Activated CD4-positive, alpha-beta T cell treated with anti-CD3 and anti-CD28 coated beads, Interleukin-2, amount 50 U/mL, for 1 hour (primary cell): ENCODE measurements at places on chromosomes 3 and 15.

DNA sequence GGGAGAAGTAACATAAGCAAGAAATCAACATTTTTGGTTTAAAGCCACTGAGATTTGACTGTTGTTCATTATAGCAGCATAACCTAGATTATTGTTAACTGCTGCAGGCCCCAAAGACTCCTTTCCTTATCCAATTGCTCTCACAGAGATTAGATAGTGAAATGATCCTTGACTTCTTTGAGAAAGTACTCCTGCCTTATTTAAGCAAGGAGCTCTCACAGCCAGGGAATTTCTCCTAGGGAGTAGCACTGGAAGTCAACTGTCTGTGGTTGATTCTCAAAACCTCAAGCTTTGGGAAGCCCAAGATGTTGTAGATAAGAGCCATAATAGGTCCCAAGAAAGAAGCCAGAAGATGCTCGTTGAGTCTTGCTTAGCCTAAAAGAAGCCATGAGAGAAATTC, 151.8 kb upstream of the TSC22D2 start:
- no peak for DNase-seq

DNA sequence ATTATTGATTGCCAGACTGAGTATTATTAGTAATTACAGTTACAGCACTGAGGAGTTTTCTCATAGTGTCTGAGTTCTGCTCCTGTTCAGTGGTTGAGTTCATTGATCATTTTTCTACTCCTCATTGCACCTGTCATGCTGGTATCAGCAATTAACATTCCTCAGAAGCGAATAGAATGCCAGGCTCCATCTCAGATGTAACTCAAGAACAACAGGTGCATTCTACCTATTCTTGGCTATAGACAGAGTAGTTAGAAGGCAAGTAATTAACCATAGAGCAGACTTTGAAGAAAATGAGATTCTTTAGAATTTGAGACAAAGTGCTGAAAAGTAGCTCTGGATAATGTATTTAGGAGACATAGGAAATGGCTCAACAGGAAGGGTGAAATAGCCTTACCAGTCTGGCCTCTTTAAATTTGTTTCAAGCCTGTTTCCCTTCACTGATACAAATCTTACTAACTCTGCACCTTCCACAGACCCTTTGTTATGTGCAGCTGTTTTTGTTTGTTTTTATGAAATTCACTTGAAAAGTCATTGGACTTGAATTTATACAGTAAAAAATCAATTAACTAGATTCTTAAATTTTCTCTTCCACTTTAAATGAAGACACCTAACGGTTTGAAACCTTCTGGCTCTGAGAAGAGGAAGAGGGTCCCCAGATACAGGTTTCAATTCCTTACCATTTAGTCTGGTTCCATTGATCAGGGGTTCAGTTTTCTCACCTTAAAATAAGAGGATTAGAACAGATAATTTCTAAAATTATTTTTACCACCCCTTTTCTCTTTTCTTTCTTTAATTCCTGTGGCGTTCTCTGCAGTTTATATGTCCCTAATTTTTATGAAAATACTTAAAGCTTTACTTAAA, 109.6 kb downstream of the FNDC3B start:
- DNase-seq: no peak

DNA sequence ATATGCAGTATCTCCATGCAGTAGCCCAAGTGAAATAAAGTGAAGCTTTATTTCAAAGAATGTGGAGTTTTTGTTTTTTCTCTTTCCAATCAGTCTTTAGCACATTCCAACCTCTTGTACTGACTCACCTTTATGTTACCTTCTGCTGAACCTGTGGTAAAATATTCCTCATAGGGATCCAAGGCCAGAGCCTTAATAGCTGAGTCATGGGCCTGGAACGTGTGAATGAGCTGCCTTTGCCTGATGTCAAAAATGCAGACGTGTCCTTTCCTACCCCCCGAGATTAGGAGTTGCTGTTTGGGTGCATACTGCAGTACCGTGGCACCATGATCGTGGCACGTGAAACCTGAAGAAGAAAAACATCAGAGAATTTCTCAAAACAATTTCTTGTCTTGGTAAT, 108.5 kb downstream of the GLDN start:
- no peak for DNase-seq

DNA sequence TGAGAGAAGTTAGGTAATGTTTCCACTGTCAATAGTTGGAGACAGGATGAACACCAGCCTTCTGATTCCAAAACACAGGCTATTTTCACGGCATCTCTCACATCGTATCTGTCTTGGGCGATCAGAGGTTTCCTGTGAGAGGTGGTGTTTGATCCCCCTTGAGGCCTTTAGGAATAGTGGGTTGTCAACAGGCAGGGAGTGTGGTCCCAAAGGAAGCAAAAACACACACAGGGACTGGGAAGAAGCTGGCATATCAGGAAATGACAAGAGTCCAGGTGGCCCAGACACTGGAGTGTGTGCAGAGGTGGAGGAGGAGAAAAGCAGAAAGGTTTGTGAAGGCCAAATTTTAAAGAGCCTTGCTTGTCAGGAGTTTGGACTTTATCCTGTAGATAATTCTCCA, 6.6 kb upstream of the MAGEF1 start:
- no peak for DNase-seq

DNA sequence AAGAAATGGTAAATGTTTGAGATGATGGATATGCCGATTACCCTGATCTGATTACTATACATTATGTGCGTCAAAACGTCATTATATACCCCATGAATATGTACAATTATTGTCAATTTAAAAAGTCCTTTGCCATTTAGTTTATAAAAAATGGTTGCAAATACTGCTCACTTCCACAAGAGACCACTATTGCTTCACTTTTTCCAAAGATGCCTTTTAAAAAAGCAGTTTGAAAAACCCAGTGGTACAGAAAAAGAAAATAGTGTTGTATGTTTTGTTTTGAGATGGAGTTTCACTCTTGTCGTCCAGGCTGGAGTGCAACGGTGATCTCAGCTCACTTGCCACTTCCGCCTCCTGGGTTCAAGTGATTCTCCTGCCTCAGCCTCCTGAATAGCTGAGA, 39.3 kb downstream of the EDEM1 start:
- no peak for DNase-seq

GRCh38 chr15:80596521-80596976, 98.6 kb upstream of the ABHD17C start:
- DNase-seq: no peak

GRCh38 chr3:30315447-30315846, 291.0 kb upstream of the TGFBR2 start:
- no peak for DNase-seq

GRCh38 chr3:186417791-186418190, 55.8 kb upstream of the DGKG start:
- DNase-seq: no peak

- no peak for DNase-seq
Measured at GRCh38 chr15:72086920-72087648, 30.9 kb downstream of the MYO9A start.

DNA sequence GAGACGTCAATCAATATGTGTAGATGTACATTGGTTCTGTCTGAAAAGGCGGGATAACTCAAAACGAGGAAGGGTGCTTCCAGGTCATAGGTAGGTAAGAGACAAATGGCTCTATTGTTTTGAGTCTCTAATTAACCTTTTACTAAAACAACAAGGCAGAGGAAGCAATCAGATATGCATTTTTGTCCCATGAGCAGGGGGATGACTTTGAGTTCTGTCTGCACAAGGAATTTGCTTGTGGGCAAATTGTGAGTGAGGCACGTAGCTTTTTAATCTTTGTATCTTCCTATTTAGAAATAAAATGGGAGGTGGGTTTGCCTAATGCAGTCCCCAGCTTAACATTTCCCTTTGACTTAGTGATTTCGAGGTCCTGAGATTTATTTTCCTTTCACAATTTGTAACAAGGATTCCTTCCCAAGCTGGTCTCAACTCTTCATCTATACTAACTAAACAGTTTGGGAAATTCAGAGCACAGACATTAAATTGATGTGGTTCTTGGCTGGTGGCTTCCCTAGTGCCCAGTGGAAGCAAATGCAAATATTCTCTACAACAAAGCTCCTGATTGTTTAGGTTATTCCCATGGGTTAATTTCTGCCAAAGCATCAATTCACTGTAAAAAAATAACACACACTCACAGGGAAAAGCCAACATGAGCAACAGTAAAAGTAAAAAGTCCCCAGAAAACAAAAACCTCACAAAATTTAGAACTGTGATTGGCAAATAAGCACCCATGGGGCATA, 738.8 kb upstream of the SGO1 start:
- no peak for DNase-seq

- no peak for DNase-seq
Measured at GRCh38 chr3:74443102-74443501, 171.4 kb downstream of the CNTN3 start.

DNA sequence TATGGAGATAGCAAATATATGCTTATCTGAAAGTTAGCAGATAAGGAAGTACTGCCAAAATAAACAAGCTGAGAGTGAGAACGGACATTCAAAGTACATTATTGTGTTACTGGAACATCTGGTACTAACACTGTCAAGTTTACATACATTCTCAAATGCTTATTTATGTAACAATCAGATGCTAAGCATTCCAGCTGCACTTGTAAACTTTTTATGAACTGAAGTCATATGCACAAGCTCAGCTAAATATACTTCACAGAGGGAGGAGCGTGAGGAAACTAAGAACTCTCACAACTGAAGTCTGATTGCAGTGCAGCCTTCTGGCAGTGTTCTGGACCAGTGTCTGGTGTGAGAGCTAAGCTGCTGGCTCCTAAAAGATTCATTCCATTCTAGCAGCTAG, 223.7 kb upstream of the NANOGP8 start:
- DNase-seq: no peak

- DNase-seq: peak; percentile 60
Measured at GRCh38 chr15:89129123-89129815, 41.0 kb downstream of the ABHD2 start.

- DNase-seq: no peak
Measured at GRCh38 chr3:99483841-99484240, 154.6 kb upstream of the COL8A1 start.

- no peak for DNase-seq
Measured at GRCh38 chr3:66996696-66997095, 1.4 kb upstream of the KBTBD8 start.

DNA sequence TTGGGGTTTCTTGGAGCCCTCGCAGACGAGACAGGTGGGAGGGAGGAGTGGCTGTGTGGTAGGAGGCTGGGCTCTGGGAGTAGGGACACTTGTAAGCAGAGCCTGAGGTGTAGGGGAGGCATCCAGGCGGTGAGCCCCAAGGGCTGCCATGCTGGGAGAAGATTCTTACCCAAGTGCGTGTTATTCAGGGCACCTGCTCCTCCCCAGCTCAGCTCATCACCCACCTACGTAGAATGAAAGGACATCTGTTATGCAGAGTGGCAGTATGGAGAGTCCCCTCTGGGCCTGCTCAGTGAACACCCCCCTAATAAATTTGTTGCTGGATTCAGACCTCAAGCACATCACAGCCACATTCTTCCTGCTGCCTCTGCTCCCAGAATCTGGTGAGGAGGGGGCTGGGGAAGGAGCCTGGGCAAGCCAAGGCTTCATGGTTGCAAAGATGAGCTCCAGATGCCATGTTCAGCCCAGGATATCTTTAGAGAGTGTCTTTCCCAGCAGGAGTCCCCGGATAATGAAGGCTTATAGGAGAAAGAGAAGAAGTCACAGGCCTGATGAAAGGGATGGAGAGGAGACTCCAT, 261.8 kb downstream of the EPHB1 start:
- no peak for DNase-seq

DNA sequence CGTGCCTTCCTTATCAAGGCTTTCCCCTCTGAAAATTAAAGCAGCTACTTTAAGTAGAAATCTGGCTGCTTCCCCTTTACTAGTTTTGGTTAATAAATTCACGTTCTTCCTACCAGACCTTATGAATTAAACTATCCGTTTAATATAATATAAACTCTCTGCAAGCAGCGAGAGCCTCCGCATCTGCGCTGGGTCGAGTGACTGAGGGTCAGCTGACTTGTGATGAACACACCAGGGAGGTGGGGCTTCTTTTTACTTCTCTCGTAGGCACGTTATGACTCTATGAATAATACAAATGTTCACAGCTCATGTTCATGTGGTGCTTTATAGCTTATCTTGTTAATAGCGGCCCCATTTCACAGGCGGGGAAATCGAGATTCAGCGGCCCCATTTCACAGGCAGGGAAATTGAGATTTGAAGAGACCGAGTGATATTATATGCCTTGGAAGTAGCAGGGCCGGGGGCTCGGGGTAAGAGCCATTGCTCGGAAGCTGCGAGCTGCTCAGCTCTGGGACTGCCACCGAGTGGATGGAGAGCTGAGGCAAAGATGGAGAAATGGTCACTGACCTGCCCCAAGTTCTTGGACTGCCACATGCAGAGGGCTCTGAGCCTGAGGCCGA, 8.3 kb downstream of the MUC4 start:
- no peak for DNase-seq

- DNase-seq: no peak
Measured at GRCh38 chr3:67901681-67902080, 247.3 kb upstream of the SUCLG2 start.

DNA sequence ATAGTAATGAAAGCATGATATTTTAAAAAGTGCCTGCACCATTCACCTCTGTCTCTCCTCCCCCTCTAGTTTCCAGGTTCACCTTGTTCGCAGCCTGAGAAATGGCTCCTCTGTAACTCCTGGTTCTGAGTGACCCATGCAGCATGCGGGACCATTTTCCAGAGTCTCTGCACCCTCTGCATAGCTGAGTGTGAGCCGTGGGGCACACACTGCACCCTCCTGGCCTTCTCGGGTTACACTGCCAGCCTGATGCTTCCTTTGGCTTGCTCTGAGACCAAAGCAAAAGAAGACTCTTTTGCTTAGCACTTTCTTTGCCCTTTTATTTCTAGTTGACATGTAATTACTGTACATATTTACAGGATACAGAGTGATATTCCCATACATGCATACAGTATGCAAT, 287.3 kb downstream of the GABRG3 start:
- no peak for DNase-seq

DNA sequence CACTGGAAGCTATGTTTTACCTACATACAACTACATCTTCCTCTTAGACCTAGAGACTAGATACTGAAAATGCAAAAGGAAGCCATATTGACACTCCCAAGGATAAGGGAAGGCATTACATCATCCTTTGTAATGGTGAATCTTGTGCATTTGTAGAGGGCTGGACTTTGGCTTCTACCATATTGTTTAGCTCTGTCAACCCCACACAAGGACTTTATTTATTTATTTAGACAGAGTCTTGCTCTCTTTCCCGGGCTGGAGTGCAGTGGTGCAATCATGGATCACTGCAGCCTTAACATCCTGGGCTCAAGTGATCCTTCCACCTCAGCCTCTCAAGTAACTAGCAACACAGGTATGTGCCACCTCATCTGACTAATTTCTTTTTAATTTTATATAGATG, 331.5 kb upstream of the TPRG1 start:
- no peak for DNase-seq

- no peak for DNase-seq
Measured at GRCh38 chr15:64720188-64720587, 55.2 kb downstream of the RBPMS2 start.

- DNase-seq: no peak
Measured at GRCh38 chr3:120780977-120781376, 38.4 kb downstream of the GTF2E1 start.

GRCh38 chr15:74454764-74455500, 6.0 kb downstream of the UBL7 start:
- no peak for DNase-seq

GRCh38 chr3:31772758-31773473, 208.1 kb downstream of the OSBPL10 start:
- no peak for DNase-seq

GRCh38 chr3:176632925-176633324, 564.4 kb downstream of the TBL1XR1 start:
- DNase-seq: no peak

- no peak for DNase-seq
Measured at GRCh38 chr15:48717458-48717857, 71.9 kb upstream of the FBN1 start.

- no peak for DNase-seq
Measured at GRCh38 chr3:99562138-99562537, 76.3 kb upstream of the COL8A1 start.
